ENCODE measurements at places on chromosomes 1 and 21.

- no peak for DNase-seq
Measured at GRCh38 chr1:9653210-9653490, 1.6 kb downstream of the PIK3CD start.

GRCh38 chr1:7606096-7606495, 165.0 kb upstream of the VAMP3 start:
- no peak for DNase-seq

GRCh38 chr1:89466307-89466930, 58.2 kb upstream of the LRRC8B start:
- DNase-seq = no peak

DNA sequence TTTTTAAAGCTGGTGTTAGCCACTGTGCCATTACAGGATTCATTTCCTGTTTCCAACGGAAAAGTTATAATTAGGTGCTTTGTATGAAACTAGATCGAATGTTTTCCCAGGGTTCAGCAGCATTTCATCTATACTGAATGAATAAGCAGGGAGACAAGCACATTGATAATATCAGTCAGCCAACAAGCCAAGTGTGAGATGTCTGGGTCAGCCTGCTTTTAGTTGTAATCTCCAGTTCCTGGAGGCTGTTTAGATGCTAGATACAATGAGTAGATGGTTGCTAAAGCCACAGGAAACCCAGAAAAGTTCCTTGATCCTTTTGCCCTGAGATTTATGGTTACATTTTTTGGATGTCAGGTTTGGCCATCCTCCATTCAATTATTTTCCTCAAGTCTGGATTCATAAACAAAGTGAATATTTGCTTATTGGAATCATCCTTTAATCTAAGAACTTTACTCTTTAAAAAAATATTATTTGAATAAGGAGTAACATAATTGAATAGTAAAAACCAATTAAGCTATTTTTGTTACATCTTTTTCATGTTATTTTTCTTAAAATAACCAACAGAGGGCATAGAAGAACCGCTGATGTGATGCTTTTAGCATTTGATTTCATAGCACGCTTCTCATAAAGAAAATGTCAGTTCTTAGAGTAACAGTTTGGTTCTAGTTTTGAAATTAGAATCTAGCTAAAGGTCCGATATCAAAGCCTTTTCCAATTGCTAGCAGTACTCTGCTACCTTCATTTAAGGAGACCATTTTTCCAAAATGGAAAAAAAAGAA, 76.6 kb downstream of the HSPA13 start:
- DNase-seq = no peak

DNA sequence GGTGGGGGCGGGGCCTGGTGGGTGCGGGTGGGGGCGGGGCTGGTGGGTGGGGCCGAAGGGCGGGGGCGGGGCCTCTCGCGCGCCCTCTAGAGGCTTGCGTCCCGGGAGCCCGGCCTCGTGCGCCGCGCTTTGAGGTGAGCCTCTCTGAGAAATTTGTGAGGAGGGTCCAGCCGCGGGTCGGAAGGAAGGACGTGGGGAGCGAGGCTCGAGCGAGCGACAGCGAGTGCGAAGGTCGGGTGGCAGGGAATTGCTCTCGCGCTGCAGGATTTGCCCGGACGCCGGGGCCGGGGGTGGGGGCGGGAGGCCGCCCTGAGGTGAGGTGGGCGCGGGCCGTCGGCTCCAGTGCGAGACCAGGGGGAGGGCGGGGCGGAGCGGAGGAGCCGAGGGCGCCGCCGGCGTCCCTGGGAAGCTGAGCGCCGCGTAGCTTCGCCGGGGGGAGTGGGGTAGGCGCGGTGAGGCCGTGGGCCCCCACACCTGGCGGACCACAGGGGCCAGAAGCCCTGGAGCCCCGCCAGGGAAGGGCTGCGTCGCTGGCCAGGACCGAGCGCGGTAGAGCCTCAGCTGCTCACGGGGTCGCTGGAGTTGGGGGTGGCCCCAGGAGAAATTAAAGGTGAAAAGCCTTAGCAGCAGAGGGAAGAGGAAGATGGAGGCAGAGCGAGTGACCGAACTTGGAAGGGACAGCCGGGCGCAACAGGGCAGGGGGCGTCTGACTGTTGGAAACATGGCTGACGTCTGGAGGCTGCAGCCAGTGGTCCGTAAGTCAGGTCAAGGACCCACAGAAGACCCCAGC, 754 bp upstream of the LSS start:
- DNase-seq = no peak

- peak; percentile 88 for DNase-seq
Measured at GRCh38 chr1:116738673-116739370, 15.4 kb upstream of the CD2 start.

DNA sequence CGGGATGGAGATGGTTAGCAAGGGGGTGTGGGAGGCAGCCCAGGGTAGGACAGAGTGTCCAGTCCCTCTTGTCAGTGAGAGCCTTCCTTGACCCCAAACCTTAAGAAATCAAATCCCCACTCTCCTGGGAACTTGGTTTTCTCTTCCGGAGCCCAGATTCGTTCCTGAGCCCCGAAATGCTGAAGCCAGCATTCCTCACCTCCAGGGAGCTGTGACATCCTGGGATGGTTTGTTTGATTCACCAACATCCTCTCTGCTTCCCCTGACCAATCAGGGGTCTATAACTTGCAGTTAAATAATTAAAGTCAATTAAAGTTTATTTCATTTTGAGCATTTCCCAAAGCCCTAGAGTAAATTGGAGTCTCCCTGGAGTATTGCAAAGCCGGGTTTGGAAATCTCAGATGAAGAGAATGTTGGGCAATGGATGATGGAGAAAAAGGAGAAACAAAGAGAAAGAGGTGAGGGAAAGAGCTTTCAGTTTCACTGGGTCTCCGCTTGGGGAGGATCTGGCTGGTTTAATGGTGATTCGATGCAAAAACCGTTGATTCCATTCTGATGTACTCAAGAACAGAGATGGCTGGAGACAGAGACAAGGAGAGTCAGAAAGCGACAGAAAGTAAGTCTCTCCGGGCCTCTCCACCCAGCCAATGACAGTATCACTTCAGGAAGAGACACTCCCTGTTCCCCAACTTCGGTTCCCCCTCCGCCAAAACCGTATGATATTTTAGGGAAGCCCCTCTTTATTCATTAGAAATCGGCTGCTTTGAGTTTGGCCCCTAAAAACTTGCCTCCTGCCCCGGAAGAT, 12.8 kb upstream of the ALX3 start:
- DNase-seq = no peak

DNA sequence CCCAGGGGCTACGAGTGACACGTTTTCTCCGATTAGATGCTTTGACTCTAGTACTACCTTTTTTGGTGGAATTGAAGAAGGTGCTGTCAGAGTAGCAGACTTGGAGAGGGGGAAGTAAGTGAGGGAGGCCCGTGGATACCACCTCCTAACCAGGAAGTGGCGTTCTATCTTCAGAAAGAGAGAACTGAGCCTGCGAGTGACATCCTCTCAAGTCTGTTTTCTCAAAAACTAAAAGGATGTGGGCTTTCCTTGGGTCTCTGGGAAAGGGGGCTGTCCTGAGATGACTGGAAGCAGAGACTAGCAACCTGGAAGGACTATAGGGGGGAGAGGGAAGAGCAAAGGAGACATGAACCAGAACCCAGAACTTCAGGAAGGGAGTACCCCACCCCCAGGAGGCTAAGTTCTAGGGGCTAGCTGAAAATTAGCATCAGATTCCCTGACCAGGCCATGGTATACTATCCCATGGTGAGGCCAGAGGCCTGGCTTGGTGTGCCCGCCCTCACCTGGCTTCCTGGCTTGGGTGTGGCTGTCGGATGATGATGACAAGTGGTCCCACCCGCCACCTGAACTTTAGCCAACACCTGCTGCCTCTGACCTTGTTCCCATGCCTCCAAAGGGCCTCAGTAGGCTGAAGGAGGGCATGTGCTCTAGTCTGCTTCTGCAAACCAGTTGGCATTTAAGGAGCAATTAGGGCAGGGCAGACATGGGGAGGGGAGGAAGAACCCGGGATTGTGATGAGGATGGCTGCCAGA, 49.1 kb downstream of the ATP2B4 start:
- DNase-seq = peak; percentile 40

- no peak for DNase-seq
Measured at GRCh38 chr21:44890961-44891541, 17.6 kb upstream of the PTTG1IP start.

- DNase-seq = no peak
Measured at GRCh38 chr1:41392528-41392924, 31.3 kb downstream of the FOXO6 start.

GRCh38 chr1:198677871-198678270, 39.0 kb downstream of the PTPRC start:
- no peak for DNase-seq

DNA sequence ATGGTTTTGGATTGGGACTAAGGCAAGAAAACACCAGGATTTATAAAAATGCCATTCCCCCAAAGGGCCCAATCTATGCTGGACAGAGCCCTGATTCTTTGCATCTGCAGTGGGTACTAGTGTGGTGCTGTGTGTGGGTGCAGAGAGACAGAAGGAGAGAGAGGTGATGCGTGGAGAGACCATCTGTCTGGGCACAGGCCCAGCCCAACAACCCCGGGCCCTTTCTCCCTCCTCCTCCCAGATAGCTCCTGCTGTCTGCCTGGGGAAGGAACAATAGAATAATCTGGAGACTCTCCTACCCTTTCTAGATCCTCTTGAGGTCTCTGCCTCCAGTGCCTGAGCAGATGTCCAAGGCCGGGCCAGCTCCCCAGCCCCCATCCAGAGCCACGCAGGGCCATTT, 15.1 kb downstream of the KIAA1614 start:
- no peak for DNase-seq

GRCh38 chr1:115423776-115424175, 85.7 kb upstream of the NGF start:
- DNase-seq = no peak
